Uterus (tissue), 4 donors: ENCODE measurements at places on chromosomes 2 and 18.

- DNase-seq, result no peak
Observed at GRCh38 chr2:203070701-203071100, 56.0 kb downstream of the NBEAL1 start.

GRCh38 chr2:187838690-187839089, 284.5 kb upstream of the TFPI start:
- DNase-seq, result no peak

- DNase-seq, result no peak
Observed at GRCh38 chr2:26453421-26454329, 24.2 kb downstream of the OTOF start.

GRCh38 chr2:69911985-69912563, 2.8 kb upstream of the MXD1 start:
- DNase-seq, result no peak

DNA sequence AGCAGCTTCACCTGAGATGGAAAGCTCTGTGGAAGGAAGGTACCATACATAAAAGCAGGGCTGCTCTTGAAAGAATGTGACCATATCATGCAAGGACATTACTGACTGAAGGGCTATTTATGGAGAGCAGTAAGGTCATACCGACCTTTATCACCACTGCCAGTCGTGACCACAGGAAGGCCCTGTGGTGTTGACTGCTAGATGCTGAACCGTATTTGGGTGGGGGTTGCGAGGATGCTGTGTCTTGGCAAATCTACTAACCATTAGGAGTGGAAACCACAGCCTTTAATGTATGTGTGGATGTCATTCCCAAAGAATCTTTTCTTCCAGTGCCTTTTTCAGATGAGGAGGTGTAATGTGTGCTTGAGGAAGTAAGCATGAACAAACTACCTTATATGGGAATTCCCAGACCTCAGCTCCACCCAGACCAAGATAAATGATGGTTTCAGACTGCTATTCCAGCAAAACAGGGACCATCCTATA, 60.8 kb downstream of the LIMS1 start:
- no peak for DNase-seq

- DNase-seq, result no peak
Observed at GRCh38 chr2:184312970-184313369, 285.4 kb upstream of the ZNF804A start.

- no peak for DNase-seq
Observed at GRCh38 chr2:86584151-86584913, 21.1 kb upstream of the CHMP3 start.

DNA sequence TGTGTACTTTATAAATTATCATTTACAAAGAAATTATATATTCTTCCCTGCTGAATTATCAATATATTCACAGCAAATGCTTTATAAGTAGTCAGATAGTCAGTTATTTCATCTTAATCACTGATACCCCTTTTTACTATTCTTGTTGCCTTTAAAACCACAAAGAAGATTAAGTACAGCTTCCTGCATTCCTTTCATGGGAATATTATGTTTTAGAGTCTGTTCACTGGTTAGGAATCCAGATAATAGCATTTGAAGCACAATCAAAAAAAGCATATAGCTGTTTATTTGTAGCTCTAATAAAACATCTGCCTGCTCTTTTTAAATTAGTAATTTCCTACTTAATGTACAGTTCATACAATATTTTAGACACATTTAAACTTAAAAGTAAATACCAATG, 508.9 kb downstream of the FBXO15 start:
- DNase-seq, result no peak

DNA sequence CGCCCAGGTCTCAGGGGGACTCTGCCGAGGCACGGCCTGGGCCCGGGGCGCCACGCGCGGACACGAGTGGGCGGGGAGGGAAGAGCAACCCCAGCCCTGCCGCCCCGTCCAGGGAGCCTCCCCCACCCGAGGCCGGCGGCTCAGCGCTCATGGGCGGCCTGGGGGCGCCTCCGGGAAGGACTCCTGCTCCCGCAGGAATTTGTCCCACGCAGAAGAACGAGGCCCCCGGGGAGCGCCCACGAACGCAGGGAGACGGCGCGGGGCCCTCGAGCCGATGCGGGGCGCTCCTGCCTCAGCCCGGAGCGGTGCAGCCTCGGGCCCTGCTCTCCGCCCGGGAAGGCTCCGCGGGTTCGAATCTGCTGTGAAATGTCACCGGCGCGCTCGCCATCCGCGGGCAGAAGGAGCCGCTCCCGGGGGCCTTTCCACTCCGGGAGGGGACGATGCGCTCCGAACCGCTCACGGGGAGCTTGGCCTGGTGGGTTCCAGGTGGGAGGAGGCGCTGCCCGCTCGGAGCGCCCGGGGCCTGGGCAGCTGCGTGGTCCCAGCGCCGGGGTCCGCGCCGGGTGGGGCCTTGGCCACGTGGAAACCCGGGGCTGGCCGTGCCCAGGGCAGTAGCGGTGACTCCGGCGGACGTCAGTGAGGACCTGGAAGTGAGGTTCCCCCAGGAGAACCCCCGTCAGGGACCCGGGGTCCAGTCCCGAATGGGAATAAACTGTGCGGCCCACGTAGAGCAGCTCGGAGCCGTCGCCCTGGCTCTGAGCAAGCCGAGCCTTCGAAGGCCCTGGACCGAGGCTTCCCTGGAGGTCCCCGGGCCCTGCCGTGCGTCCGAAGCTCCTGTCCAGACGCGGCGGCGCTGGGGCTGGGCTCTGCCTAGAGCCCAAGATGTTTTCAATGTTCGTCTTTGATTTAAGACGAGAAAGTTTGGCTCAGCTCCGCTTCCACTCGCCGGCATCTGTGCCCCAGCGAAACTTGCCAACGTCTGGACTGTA, 41.4 kb upstream of the CTDP1 start:
- no peak for DNase-seq

- no peak for DNase-seq
Observed at GRCh38 chr2:221377066-221377465, 195.0 kb downstream of the EPHA4 start.

GRCh38 chr2:102110171-102110570, 32.4 kb upstream of the IL1R1 start:
- DNase-seq, result no peak

GRCh38 chr2:85579266-85579935, 2.0 kb downstream of the VAMP8 start:
- DNase-seq, result no peak

DNA sequence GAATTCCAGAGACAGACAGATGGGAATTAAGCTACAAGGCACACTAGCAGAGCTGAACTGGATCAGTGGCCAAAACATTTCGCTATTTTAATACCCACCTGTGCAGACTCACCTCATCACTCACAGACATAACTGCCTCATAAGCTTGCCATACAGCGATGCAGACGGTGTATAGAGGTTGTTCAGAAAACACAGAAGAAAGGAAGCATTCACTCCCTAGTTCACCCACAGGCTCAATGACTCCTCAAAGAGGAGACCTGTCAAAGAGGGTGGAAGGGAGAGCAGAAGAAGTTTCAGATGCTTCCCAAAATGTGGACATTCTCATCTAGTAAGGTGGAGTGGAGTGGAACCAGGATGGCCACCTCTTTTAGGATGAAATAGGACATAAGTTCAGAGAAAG, 81.7 kb upstream of the SPHKAP start:
- DNase-seq, result no peak

GRCh38 chr2:54529935-54530334, 73.8 kb downstream of the SPTBN1 start:
- DNase-seq, result no peak

DNA sequence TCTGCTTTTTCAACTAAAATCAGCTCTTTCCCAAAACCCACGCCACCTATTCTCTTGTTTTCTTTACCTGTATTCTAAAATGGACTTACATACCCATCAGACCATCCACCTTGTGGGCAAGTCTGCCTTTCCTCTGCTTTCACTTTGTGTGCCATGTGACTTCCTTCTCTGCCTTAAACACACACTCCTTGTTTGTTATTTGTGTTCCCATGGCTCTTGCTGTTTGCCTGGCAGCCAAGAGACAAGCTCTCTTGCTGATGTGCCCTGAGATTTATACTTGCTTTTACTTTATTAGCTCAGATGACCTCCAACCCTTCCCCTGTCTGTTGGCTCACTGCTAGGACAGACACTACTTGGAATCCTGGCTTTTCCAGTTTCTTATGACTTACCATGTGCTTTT, 309.7 kb upstream of the LRRTM4 start:
- DNase-seq, result no peak

- no peak for DNase-seq
Observed at GRCh38 chr2:225471039-225471438, 71.5 kb downstream of the NYAP2 start.

DNA sequence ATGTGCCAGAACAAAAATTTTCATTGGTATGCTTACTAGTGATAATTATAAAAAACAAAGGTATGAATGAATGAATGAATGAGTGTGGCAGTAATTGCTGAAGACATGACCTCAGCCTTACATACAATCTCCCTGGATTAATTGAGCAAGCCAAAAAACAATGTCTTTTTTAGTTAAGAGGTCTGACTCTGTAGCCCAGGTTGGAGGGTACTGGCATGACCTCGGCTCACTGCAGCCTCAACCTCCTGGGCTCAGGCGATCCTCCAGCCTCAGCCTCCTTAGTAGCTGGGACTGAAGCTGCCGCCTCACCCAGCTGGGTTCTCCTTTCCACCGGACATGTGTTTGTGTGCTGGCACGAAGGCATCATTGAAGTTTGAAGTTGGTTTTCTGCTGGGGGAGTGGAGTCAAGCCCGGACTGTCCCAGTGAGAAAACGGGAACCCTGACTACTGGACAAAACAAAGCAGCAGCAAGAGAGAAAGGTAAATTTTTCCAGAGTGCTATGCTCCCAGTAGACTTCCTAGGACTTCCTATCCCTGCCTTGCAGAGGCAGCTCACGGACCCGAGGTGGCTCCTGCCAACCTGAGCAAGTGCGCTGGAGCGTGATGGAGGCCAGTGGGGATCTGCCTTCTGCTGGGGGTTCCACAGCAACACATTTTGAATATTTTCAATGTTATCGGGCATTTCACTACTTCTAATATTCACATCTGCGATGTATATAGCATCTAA, 6.4 kb upstream of the IMP4 start:
- no peak for DNase-seq

DNA sequence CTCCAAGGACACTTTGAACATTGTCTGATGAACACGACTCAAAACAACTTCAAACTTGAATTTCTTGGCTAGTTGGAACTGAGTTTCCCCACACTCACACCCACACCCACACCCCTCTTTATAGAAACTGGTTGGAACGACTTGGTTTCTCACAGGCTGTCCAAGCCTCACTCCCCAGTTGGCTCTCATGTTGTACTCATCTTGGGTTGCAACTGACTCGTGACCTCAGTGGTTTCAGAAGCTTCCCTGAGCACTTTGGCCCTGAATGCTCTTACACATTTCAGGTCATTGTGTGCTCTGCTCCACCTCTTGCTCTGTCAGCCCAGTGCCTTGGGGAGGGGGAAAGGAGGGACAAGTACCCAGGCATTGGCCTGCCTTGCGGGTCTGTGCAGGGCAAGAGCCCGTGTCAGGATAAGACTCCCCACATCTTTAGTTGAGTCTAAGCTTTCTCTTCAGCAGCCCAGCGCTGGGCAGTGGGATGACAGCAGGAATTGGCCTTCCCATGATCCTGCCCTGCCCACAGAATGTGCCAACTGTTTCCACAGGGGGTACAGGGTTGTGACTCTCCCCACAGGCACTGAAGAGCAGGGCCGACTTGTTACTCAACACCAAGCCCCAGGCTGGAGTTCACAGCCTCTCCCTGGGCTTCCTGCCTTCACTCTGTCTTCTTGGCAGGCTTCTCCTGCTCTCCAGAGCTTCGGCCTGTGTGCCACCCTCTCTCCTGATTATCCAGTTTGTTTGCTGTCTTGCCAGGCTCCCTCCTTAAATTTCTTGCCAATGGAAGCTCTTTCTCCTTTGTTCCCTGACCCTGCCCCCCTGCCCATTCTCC, 104.6 kb downstream of the RTN4 start:
- peak; percentile 34 for DNase-seq

DNA sequence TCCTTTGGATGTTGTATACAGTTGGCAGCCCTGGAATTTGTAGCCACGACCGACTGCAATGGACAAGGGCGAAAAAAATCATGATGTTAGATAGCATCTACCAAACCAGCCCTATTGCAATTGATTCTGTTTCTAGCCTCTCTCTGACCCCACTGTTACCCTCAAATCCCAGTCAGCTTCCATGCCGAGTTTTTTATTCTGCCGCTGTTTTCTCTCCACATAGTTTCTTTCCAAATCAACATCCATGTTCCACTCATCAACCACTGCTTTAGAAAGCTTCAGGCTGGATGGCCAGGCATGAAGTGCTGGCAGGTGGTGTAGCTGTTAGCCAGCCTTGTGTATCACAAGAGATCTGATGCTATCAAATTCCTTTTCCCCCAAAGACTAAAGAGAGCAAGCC, 272.8 kb downstream of the FIGN start:
- no peak for DNase-seq

- no peak for DNase-seq
Observed at GRCh38 chr2:9356261-9356660, 67.1 kb downstream of the ITGB1BP1 start.

DNA sequence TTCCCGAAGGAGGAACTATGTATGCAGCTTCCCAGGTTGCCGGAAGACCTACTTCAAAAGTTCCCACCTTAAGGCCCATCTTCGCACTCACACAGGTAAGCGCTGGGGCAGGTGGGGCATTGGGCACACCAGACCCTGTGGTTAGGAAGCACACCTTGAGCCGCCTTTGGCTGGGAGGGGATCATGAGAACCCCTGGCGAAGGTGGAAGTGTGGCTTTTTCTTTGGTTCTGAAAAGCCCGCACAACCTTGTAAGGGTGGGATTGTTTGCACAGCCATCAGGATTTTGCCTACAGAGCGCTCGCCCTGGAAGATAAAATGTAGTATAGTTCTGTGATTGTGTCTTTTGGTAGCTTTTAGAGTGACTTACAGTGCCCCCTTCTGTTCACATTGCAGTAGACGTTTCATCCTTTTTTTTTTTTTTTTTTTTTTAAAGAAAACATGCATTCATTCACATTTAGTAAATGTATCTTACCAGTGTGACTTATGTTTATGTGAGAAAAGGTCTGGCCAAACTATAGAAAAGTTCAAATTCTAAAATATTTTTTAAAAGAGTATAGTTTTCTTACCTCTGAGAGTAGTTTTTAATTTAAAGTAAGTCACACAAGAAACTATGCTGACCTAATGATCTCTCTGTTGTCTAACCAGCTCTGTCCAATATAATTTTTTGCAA, 5.3 kb downstream of the KLF11 start:
- no peak for DNase-seq

GRCh38 chr2:40396124-40396523, 55.8 kb downstream of the SLC8A1 start:
- no peak for DNase-seq

DNA sequence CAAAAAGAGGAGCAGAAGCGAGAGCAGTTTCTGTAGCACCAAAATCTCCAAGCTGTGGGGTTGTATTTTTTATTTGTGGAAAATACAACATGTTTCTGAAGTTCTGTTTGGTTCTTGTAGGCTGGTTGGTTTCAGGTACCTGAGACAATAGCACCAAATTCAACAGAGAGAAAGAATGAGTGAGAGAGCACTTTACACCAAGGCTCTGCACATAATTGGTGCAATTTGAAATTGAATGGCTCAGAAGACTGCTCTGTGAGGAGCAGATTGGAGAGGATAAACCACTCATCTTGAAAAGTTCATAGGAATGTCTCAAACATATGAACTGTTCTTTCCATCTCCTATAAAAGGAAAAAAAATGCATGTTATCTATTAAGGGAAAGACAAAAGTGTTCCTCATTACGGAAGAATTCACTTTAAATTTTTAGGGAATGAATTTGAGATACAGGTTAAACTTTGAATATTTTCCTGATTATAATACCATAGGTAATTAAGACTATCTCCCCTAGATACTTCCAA, 175.1 kb downstream of the ATAD2B start:
- no peak for DNase-seq
